ENCODE measurements at places on chromosomes 13 and 19.
A peak's percentile ranks its signal among the peaks of the same experiment; 100 is the strongest.

DNA sequence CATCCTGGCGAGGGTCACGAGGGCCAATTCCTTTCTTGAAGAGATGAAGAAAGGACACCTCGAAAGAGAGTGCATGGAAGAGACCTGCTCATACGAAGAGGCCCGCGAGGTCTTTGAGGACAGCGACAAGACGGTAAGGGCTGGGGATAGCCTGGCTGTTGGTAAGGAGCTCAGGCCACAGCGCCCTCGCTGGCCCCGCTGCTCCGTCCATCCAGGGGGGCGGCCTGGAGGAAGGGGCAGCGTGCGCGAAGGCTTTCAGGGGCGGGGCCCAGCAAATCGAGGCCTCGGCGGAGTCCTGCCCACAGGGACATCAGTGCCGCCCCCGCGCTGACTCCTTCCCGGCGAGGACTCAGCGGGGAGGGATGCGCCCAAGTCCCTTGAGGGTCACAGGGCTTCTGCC, 6.9 kb downstream of the F10 start:
- DNase-seq, result peak; percentile 51

DNA sequence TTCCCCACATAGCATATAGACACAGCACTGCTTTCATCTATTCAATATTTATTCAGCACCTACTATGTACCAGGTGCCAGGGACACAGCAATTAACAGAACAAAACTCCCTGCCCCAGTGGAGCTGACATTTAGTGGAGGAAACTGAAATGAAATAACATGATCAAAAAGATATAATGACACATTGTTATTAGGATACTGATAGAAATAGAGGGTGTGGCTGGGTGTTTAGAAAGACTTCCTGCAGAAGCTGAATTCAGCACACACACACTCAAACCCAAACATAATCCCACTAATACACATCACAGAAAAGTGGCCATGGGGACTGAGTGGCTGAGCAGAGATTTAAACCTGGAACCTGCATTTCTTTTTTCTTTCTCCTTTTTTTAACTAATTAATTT, 3.8 kb upstream of the CDC37 start:
- DNase-seq, result no peak

- peak; percentile 91 for DNase-seq
These were observed 8.3 kb upstream of the DGKH start for GRCh38 chr13:42039946-42040729.

DNA sequence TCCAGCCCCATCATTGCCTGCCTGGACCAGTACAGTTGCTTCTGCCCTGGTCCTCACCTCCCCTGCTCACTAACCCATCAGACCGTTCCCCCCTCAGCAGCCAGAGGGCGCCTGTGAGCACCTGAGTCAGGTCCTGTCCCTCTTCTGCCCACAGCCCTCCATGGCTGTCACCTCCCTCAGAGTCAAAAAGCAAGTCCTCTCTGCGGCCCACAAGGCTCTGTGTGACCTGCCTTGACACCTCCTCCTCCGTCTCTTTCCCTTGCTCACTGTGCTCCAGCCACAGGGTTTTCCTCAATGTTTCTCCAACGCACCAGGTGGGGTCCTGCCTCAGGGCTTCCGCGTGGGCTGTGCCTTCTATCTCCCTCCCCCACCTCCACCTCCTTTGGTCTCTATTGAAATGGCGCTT, 29.4 kb upstream of the PTPRS start:
- DNase-seq, result peak; percentile 86

DNA sequence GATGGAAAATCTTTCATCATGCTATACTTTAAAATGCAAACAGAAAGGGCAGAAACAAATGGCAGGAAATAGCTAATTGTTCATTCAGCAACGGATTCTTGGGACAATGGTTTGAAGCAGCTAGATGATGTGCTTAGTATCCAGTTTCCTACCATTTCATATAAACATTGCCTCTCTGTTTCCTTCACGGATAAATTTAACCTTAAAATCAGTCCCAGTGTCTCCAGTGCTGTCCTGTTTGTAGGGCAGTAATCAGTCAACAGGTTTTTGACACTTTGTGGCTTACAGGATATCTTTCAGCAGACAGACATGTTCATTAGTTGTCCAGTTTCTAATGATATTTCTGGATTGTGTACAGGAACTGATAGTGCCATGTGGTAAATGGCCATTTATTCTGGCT, 24.7 kb upstream of the RB1 start:
- DNase-seq, result no peak

GRCh38 chr19:41353466-41354342, at the start of gene TGFB1:
TSS of gene TGFB1 (minus strand) at chr19:41353922. CDS start at chr19:41353044, 878 bp downstream.
- peak; percentile 94 for DNase-seq

DNA sequence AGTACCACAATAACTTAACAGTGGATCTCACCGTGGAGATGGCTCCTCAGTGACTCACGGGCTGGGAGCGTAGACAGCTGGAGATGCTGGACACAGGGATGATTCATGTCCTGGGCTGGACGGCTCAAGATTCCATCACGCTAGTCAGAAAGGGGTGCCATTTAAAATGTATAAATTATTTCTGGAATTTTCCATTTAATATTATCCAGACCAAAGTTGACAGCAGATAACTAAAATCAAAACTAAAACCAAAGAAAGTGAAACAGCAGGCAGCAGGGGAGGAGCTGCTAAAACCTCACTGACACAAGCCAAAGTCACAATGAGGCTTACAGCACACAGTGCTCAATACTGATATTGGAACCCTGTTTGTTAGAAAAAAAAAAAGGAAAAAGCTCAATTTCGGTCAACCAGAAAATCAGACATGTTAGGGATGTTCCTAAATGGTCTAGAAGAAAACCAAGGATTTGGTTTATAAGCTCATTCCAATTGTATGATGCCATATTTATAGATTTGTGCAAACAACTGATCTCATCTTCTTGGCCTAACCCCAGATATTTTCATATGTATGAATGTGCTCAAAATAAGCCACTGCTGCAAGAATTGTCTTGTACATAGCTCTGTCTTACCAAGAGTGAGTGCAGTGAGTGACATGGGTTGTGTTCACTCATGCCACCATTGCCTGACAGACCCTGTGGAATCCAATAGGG, 111.8 kb downstream of the SACS start:
- no peak for DNase-seq

- DNase-seq, result no peak
These were observed 6.3 kb upstream of the RXFP2 start for GRCh38 chr13:31733066-31733465.

DNA sequence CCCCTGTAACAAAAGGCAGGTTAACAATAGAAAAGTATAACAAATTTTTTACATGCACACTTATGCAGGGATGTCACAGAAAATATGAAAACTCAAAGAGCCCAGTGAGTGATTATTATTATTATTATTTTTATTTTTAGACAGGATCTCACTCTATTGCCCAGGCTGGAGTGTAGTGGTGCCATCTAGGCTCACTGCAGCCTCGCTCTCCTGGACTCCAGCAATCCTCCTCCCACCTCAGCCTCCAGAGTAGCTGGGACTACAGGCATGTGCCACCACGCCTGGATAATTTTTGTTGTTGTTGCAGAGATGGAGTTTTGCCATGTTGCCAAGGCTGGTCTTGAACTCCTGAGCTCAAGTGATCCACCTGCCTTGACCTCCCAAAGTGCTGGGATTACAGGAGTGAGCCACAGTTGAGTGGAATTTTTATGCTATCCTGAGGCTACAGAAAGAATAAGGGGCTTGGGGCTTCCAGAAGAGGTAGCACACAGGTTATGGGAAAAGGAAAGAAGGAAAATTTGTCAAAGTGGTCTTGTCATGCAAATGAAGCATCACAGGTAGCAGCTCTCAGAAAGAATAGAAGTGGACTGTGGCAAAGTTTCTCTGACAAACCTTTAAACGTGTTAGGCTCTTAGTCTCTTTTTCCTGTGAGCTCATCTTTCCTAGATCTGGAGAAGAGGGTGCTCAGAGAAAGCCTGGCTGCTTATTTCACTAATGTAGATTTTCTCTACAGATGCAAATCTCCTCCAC, 87.7 kb upstream of the LSM14A start:
- DNase-seq, result no peak

DNA sequence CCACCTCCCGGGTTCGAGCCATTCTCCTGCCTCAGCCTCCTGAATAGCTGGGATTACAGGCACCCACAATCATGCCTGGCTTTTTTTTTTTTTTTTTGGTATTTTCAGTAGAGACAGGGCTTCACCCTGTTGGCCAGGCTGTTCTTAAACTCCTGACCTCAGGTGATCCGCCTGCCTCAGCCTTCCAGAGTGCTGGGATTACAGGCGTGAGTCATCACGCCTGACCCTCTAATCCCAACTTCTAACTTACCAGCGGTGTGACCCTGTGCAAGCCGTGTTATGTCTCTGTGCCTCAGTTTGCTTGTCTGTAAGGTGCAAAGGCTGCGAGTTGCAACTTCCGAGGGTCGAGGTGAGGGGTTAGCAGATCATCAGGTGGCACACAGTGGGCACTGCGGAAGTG, 17.3 kb downstream of the ZSWIM4 start:
- DNase-seq, result no peak

DNA sequence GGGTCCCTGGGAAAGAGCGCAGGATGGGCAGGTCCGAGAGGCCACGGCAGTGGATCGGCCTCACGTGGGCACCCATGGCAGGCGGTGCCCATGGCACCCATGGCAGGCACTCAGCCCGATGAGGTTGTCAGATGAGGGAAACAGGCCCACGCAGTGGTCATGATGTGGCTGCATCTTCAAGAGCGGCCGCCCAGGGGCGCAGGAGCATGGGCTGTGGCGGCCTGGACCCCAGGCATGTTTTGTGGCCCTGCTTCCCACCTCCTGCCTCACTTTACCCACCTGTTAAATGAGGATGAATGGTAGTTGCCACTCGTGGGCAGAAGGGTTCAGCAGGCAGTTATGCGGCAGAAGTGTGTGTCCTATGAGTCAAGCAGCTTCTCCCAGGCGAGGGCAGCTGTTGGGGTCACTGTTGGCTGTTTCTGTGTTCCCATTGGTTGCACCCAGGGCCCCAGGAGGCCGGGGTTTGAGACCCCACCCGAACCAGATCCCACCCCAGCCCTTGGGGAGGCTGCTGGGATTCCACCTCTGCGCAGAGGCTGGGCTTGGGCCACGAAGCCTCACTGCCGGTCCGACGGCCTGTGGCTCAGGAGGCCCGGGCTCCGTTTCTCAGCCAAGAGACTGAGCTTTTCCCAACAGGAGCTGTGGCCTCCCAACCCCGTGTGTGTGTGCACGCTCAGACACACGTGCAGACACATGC, 30.0 kb downstream of the CSNK1G2 start:
- no peak for DNase-seq

All from activated CD8-positive, alpha-beta memory T cell treated with anti-CD3 and anti-CD28 coated beads, Interleukin-2, amount 50 U/mL, for 48 hours (primary cell).